GM06990 (cell line): ENCODE measurements at places on chromosomes 6 and 20.

GRCh38 chr20:50843331-50844276, 48.7 kb downstream of the BCAS4 start:
- DNase-seq: no peak

- DNase-seq: no peak
Observed at GRCh38 chr6:90691823-90692222, 105.0 kb upstream of the MAP3K7 start.

- no peak for DNase-seq
Observed at GRCh38 chr20:17530153-17530552, 1.0 kb downstream of the BFSP1 start.

DNA sequence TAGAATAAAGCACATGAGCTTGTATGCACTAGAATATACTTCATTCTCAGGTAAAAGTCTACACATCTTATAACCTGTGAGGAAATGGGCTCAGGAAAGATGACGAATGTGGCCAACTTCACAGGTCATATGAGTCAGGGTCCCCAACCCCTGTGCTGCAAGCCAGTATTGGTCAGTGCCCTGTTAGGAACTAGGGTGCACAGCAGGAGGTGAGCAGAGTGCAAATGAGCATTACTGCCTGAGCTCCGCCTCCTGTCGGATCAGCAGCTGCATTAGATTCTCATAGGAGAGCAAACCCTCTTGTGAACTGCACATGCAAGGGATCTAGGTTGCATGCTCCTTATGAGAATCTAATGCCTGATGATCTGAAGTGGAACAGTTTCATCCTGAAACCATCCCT, 182.3 kb downstream of the TRDN start:
- no peak for DNase-seq

DNA sequence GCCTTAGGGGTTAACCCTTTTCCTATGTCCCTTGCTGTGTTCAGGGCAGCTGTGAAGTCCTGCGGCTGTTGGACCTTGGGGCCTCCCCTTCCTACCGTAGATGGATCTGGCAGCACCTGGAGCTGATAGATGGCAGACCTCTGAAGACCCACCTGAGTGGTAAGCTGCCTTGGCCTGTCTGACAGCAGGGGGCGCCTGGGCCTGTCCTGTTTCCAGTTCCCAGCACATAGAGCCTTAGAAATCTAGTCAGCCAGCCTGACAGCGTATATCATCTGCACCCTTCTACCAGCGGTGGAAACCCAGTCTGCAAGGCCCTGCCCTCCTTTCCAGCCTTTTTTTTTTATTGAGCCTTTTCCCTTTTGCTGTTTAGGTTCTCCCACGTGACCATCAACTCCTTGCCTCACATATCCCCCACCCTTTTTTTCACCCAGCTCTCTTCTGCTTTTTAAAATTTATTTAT, 26.6 kb downstream of the CNBD2 start:
- DNase-seq: peak; percentile 46

DNA sequence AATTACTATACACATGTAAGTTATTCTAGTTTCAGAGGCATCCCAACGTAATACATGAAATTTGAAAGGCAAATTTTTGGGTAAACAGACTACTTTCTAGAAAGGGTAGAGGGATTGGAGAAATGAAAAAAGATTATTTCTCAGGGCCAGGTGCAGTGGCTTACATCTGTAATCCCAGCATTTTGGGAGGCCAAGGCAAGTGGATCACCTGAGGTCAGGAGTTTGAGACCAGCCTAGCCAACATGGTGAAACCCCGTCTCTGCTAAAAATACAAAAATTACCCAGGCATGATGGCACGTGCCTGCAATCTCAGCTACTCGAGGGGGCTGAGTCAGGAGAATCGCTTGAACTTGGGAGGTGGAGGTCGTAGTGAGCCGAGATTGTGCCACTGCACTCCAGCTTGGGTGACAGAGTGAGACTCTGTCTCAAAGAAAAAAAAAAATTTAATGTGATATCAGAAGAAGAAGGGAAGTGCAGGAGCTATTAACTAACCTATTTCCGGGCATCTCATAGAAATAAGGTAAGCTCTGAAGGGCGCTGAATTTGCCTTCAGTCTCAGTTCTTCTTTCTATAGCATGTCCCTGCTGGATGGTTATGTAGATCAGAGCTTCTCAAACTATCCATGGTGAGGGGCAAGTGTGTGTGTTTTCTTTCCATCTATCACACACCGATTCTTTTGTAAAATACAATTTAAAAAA, 100.3 kb upstream of the MTHFD1L start:
- DNase-seq: peak; percentile 57

DNA sequence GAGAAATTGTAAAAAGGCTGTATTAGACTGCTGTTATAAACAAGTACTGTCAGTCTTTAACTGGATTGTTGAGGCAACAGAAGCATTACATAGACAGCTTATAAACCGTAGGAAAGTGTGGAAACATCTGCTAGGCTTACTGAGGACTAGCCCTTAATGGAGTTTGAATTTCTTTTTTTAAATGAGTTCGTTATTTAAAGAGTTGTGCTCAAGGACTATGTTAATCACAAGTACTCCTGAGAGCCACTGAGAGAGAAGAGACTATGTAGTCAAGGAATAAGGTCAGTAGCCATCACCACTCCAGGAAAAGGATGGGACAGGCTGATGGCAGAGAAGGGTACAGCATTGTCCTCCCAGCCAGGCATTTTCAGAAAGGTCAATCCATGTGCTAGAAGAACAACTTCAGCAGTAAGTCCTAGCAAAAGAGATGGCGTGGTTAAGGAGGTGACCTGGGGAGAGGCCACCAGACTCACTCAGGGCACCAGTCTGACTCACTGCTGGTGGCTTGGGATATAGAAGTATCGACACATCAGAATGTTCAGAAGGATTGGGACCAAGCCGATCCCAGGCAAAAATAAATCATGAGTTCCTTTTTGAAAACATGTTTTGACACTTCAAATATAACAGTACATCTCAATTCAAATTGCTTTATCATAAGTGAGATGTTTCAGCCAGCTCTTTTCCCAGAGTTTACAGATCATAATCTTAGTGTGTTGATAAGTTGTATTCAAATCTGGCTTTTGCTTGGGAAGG, 6.4 kb downstream of the RPS12 start:
- DNase-seq: no peak

GRCh38 chr6:22536122-22536521, 33.2 kb upstream of the HDGFL1 start:
- DNase-seq: no peak

GRCh38 chr20:25237610-25238318, 10.1 kb upstream of the PYGB start:
- no peak for DNase-seq

- DNase-seq: no peak
Observed at GRCh38 chr6:6379573-6379972, 59.1 kb upstream of the F13A1 start.

GRCh38 chr6:81381382-81381916, 371.0 kb downstream of the TENT5A start:
- no peak for DNase-seq

DNA sequence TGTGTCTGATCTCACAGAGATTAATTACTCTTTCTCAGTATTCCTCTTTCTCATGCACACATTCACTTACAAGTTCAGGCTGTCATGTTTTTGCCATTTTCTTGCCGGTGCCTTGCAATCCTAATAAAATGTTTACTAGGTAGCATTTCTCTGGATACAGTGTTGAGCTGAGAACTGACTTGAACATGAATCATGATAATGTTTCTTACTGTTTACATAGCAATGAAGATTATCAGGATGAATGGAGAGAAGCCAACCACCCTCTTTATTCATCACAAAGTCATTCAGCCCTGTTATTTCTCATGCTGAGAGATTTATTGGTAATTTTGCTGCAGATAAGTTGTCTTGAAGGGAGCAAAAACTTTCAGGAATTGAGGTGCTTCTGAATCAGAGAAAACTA, 185.5 kb upstream of the ECI2 start:
- no peak for DNase-seq

GRCh38 chr6:116530436-116530835, 15.0 kb downstream of the TRAPPC3L start:
- no peak for DNase-seq

- DNase-seq: no peak
Observed at GRCh38 chr20:45588800-45589199, 9.7 kb upstream of the WFDC8 start.

- DNase-seq: no peak
Observed at GRCh38 chr6:108737594-108738546, 110.4 kb upstream of the ARMC2 start.

GRCh38 chr6:2714111-2714895, 36.4 kb downstream of the MYLK4 start:
- DNase-seq: no peak

GRCh38 chr6:28251661-28252008, 434 bp downstream of the ZKSCAN4 start:
- DNase-seq: peak; percentile 62

DNA sequence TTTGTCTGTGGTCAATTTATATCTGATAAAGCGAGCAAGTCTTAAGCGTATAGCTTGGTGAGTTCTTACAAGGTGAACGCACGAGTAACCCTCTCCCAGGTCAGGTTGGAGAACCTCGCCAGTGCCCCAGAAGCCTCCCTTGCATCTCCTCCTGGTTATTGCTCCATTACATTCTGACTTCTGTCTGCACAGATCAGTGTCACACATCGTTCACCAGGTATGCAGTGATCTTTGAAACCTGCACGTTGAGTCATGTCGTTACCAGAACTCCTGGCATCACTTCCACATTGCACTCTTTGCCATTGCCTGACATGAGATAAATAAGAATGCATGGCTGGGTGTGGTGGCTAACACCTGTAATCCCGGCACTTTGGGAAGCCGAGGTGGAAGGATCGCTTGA, 44.2 kb downstream of the AKAP12 start:
- peak; percentile 41 for DNase-seq

GRCh38 chr6:94341173-94341572, 921.8 kb upstream of the EPHA7 start:
- no peak for DNase-seq
